ENCODE measurements at places on chromosomes 6 and 20.

GRCh38 chr20:17869295-17869994, 99.1 kb downstream of the SNX5 start:
- DNase-seq = no peak

GRCh38 chr6:156098839-156099238, 643.2 kb upstream of the NOX3 start:
- DNase-seq = no peak

- DNase-seq = peak; percentile 74
Observed at GRCh38 chr6:149065658-149066556, 251.6 kb upstream of the TAB2 start.

DNA sequence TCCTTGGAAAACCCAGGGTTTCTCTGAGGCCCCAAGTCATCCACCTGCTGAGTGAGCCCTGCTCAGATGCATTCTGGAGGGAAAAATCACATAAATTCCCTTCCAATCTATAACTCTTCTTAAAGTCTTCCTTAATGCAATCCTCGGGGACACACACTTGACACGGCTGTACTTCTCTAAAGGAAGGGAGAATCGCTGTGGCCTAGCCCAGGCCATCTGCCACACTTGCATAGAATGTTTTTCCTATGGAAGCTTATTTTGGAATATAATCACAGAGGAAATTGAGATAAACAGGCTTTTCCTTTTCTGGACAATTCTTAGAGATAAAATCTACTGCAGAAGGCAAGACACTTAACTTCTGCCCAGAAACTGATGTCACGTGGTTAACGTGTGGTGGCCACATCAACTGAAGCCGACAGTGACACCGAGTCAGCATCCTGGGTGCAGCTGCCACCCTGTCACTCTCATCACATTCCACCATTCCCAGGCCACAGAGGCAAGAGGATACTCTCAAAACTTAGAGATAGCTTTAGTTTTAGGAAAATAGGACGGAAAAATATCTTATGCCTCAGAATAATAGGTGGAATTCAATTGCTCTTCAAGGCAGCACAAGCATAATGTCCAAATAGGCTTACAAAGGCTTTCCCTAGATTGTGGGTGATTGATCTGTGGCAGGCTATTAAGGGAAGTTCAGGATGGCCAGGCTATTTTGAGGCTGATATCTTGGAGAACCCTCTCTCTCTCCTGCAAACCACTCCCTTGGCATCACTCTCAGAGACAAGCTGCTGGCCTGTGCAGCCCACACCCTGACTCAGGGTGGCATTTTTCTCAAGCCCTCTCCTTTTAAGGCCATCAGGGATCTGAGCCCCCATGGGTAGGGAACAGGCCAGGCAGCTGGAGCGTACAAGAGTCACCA, 29.6 kb downstream of the PSMB1 start:
- no peak for DNase-seq

Data from T-cell (primary cell).